ENCODE measurements at places on chromosomes 4 and X.

DNA sequence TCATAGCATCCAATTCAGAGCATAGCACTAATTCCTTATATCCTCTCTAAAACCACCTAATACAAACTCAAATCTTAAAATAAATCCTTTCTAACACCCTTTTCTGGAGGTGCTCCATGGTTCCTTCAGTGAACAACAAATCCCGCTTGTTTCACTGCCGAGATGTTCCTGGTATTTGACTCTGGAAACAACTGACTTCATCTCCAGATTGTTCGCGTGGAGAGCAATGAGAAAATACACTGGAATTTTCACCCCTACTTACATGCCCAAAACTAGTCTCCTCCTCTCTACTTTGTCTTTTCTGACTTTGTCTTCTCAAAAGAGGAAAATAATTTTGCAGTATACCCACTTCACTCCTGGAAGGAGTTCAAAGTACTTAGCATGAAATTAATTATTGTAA is 129.0 kb downstream of the PLS3 start:
- DNase-seq = no peak

DNA sequence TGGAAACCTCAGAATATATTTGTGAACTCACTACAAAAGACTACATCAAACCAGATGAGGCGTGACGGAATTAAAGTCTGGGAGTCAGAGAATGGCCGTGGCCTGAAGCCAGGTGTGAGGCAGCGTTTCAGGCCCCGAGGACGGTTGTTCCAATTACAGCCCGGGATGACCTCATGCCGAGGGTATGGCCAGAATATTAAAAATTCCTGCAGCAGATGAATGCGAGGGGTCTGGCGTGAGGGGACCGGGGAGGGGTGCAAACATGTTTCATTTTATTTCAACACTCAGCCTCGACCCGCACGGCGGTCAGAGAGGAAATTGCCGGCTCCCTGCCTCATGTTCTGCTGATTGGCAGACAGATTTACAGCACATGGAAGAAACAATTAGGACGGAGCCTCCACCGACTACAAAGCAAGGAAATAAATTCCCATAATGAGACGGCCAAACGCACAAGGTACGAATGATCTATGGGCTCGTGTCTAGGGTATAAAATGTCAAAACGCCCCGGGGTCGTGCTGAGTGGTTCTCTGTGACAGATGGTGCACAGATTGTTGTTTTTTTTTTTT is 289.7 kb downstream of the SHOX start:
- DNase-seq = peak; percentile 67

GRCh38 chr4:168208957-168209614 is 109.5 kb downstream of the DDX60 start:
- no peak for DNase-seq

GRCh38 chrX:20394451-20394850 is 127.7 kb upstream of the RPS6KA3 start:
- DNase-seq = no peak

DNA sequence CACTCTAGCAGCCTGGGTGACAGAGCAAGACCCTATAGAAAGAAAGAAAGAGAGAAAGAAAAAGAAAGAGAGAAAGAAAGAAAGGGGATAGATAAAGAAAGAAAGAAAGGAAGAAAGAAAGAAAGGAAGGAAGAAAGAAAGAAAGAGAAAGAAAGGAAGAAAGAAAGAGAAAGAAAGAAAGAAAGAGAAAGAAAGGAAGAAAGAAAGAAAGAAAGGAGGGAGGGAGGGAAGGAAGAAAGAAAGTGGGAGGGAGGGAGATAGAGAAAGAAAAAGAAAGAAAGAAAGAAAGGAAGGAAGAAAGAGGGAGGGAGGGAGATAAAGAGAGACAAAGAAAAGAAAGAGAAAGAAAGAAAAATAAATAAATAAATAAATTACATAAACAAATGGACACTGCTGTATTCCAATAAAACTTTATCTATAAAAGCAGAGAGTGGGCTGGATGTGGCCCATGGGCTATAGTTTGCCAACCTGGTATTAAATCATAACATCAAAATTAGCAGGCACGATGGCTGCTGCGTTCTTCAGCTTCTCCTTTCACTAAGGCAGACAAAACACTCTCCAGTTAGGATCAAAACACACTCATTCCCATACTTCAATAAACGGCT is 165.0 kb downstream of the ZNF674 start:
- DNase-seq = no peak

DNA sequence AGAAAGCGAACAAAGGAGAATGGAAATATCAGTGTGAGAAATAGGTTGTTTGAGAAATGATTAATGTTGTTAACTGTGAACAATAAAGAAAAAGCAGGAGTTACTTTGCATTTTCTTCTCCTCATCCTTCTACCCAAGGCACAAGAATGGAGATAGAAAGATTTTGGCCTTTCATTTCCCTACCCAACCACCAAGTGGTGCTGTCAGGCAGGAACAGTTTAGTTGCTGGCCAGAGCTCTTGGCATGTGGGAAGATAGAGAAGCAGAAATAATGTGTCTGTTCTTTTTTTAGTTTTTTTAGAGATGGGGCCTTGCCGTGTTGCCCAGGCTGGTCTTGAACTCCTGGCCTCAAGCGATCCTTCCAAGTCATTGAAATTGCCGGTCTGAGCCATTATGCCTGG is 12.8 kb downstream of the HOPX start:
- DNase-seq = no peak

DNA sequence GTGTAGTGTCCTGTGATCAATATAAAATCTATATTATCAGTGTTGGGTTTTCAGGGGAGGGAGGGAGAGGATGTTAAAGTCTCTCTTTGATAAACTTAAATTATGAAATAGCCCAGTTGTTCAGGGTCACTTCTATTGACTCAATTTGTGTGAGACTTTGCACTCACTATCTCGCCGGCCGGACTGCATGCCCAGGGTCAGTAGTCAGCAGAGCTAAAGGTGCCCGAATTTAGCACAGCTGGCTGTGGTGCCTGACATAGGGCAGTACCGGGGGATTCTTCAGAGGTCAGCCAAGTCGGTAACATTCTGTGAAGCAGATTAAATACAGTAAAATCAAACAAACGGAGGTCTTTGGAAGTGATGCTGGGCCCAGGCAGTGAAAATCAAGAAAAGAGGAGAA is 19.2 kb downstream of the GABRQ start:
- DNase-seq = no peak

GRCh38 chr4:126038502-126039144 is 723.9 kb downstream of the FAT4 start:
- no peak for DNase-seq

- DNase-seq = no peak
These were observed 483.6 kb downstream of the SH2D1A start for GRCh38 chrX:124829930-124830329.

DNA sequence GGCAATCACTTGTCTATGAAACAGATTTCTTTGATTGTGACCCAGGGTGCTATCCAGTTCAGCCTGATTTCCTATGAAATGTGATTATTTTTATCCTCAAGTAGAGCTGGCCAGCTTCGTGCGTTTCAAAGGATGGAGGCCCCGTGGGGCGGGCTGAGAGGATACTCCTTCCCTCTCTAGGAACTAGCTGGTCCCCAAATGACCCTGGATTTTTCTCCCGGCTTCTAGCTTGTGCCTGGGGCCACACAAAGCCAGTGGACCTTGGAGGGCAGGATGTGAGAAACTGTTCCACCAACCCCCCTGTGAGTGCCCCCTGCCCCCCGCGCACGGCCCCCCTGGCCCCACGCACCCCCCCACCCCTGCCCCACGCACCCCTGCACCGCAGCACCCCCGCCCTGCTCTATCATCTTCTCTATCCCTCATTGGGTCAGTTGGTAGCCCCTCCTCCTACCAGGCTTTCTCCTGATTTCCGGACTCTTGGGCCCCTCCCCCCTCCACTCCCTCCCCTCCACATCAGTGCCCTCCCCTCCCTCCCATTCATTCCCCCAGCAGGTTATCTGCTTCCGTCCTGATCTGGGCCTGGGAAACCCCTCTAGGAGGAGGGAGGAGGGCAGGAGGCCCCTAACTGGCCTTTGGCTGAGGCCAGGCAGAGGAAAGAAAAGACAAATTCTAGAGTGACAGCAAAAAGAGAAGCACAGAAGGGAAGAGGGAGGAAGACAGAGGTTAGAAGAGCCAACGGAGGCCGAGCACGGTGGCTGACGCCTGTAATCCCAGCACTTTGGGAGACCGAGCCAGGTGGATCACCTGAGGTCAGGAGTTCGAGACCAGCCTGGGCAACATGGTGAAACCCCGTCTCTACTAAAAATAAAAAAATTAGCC is 3.3 kb downstream of the XPNPEP2 start:
- DNase-seq = no peak

DNA sequence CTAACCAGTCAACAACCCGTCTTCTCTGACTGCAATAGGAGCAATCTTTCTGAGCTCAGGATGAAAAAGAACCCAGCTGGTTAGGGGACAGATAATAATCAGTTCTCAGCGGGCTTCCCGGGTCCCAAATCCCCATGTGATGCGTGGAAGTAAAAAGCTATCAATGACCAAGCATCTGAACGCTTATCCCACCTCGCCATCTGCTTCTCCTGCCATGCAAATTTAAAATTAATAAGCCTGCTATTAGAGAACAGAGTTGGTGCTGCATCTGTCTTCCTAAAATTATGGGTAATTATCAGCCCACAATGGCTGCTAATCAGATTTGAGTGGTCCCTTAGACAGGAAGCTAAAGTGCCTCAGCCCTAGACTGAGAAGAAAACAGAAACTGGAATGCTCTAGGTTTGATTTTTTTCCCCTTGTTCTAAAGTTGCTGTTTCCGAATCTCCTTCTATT is 37.5 kb downstream of the AFAP1 start:
- DNase-seq = no peak

DNA sequence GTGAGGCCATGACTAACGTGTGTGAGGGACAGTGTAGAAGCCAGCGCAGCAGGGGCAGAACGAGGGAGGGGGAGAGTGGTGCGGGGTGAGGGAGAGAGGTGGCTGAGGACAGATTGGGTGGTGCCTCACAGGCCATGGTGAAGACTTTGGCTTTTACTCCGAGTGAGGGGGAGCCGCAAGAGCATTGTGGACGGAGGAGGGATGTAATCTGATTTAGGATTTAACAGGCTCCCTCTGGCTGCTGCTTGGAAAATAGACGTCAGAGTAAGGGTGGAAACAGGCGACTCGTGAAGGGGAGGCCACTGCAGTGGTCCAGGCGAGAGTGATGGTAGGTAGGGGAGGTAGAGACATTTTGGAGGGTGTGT is 13.0 kb downstream of the PPP1R3F start:
- DNase-seq = peak; percentile 33

DNA sequence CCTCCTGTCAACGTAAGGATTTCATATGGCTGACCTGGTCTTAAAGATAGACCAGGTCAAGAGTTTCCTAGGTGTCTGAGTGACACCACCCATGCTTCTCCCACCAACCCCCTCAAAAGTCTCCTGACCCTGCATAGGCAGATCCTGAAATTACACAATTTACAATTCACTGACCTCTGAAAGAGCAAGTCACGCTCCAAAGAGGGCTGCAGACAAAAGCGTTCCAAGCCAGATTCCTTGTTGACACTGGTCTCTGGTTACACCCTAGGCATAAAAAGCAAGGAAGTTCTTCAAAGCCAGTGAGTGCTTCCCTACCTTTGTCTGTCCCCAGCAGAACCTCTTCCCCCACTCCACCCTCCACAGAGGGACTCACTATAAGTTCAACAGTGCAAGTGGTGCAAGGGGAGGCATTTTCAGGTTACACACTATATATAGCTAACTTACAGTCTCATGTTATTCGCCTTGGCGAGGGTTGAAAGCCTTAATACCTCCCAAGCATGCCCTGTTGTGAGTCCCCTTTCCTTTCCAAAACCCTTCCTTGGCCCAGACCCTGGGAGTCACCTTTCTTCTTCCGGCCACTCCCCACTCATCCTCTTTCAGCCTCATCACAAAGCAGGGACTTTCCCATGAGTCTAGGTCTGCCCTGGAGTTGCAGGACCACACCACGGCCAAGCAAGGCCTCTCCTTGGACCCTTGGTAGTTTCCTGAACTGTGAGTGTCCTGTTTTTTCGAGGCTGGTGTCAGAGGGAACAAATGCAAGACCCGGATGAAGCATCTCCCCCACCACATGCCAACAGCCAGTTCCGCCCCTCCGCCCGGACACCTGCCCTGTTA is 58.0 kb upstream of the KLF3 start:
- peak; percentile 54 for DNase-seq

DNA sequence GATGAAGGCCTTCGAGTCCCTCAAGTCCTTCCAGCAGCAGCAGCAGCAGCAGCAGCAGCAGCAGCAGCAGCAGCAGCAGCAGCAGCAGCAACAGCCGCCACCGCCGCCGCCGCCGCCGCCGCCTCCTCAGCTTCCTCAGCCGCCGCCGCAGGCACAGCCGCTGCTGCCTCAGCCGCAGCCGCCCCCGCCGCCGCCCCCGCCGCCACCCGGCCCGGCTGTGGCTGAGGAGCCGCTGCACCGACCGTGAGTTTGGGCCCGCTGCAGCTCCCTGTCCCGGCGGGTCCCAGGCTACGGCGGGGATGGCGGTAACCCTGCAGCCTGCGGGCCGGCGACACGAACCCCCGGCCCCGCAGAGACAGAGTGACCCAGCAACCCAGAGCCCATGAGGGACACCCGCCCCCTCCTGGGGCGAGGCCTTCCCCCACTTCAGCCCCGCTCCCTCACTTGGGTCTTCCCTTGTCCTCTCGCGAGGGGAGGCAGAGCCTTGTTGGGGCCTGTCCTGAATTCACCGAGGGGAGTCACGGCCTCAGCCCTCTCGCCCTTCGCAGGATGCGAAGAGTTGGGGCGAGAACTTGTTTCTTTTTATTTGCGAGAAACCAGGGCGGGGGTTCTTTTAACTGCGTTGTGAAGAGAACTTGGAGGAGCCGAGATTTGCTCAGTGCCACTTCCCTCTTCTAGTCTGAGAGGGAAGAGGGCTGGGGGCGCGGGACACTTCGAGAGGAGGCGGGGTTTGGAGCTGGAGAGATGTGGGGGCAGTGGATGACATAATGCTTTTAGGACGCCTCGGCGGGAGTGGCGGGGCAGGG is 568 bp downstream of the HTT start:
- DNase-seq = peak; percentile 76

- no peak for DNase-seq
These were observed 21.7 kb upstream of the PAQR3 start for GRCh38 chr4:78960926-78961325.

GRCh38 chr4:6746721-6747293 is 30.8 kb downstream of the BLOC1S4 start:
- DNase-seq = peak; percentile 61

DNA sequence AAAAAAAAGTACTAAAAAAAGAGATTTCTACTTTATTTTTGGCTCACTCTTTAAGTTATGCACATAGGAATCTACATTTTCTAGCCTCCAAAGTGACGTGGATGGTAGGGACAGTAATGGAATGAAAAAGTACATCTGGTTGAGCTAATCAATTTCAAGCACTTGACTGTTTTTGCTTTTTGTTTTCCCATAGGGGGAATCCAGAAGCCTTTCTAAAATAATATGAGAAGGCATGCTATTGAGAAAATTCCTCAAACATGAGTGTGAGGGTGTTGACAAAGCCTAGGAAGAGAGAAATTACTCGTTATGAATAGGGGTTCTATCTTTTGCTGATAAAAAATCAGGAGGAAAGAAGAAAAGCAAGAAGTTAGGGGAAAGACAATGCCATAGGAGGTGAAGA is 242.5 kb upstream of the PUDP start:
- DNase-seq = no peak

GRCh38 chr4:71729856-71730255 is 54.0 kb downstream of the GC start:
- DNase-seq = no peak
